ENCODE measurements at places on chromosomes 7 and 10.

DNA sequence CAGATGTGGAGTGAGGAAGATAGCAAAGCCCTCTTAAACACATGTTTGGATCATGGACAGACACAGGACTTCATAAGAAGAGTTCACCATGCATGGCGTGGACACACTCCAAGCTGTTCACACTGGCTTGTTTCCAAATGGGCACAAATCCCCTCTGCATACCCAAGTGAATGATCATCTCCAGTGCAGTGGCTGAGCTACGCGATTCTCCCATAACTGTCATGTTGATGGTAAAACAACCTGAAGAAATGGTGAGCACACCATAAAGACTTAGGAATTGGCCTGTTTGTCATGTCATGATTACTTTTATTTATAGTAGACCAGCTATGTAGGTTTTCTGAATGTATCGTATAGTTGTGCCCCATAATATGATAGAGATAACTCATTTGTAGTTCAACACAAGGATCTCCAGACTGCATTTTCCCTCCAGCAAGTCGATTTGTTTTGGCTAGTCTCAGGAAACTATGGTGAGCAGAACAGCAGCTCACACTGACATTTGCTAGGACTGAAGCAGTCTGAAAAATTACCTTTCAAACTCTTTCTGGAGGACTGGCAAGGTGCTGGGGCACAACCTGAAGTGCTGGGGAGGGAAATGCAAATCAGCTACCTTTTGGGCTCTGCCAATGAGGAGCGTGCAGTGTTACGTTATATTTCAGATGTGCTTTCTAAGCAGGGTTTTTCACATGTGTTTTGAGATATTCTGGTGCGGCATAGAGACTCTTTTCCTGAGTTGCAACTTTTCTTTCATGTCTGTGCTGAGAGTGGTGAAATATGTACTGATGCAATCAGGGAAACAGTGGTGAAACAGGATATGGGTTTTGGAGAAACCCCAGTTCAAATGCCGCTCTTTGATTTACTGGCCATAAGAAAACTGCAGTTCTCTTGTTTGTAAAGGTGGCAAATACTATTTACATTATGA lies 629.6 kb upstream of the DPP6 start:
- no peak for DNase-seq

DNA sequence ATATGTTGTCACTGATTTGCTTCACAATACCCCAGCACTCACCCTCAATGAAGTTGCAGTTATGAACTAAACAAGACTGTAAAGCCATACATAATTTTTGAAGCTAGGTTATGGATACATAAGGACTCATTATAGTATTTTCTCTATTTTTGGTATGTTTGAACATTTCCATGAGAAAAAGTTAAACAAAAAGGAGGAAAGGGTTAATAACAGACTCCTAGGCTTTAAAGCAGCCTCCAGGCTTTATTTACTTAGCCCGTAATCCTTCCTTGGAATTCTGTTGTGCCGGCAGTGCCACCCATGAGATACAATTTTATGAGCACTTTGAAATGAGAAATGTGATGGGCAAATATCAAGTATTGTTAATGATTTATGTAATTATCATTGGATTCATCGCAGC lies 2.1 kb upstream of the DENND11 start:
- no peak for DNase-seq

DNA sequence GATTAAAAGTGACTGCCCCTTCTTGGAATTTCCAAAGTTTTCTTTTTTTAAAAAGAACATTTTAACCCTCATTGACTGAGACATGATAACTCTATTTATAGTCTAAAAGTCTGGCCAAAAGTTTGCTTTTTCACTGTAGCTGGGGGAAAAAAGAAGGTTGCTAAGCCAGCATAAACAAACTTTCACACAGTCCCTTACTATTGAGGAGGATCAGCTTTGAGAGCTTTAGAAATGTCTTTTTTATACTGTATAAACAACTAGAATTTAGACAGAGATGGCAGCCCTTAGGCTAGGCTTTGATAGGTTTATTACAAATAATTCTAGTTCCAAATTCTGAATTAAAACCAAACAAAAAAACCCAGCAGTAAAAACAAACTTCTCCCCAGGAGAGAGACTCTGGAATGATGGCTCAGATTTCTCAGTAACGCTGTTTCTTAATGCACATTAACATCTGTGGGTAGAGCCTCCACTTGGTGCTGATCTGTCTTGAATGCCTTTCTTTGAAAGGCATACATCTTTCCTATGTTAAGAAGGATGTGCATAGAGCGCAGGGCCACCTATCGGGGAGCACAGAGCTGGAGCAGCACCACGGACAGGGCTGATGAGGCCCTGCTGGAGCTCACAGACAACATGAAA lies 100.9 kb upstream of the PDLIM1 start:
- no peak for DNase-seq

DNA sequence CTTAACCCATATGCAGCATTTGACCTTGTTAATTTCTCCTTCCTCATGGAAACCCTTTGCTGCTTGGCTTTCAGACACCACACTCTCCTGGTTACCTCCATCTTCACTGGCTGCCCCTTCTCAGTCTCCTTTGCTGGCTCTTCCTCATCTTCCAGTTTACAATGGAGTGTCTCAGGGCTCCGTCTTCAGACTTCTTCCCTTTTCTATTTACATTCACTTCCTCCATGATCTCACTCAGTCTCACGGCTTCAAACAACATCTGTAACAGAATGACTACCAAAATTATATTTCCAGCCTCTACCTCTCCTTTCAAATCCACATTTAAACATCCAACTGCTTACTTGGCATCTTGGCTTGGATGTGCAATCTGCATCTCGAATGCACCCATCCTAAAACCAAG lies 140.4 kb downstream of the DKK1 start:
- no peak for DNase-seq

GRCh38 chr10:44473146-44473545 lies 88.2 kb upstream of the CXCL12 start:
- DNase-seq: no peak

- DNase-seq: no peak
These were observed 58.2 kb downstream of the PTPRN2 start for GRCh38 chr7:158529181-158530096.

- no peak for DNase-seq
These were observed 40.0 kb downstream of the TNKS2 start for GRCh38 chr10:91838199-91838598.

- no peak for DNase-seq
These were observed 29.5 kb upstream of the LEP start for GRCh38 chr7:128211626-128212025.

DNA sequence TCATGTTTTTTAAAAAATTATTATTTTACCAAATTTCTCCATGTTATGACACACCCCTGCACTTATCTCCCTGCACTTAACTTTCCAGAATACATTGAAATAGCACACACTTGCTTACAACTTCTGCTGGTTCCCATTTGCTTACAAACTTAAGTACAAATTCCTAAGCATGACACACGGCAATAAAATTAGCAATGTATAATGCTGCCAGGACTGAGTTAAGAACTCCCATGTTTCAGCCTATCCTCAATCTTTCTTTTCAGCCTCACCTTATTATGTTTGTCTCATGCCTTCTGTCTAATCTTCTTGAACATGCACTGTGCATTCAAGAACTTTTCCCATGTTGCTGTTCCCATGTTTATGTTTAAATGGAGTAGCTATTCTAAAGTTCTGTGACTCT lies 40.8 kb downstream of the PRPS1L1 start:
- no peak for DNase-seq

GRCh38 chr7:2972835-2973161 lies 70.9 kb downstream of the CARD11 start:
- DNase-seq: no peak

- DNase-seq: no peak
These were observed 535.1 kb upstream of the CELF2 start for GRCh38 chr10:10482613-10483012.

GRCh38 chr7:130789436-130789835 lies 55.4 kb upstream of the KLF14 start:
- DNase-seq: no peak

GRCh38 chr10:127207081-127207480 lies 10.7 kb upstream of the INSYN2A start:
- DNase-seq: no peak
